ENCODE measurements at places on chromosomes 4 and X.
A peak's percentile ranks its signal among the peaks of the same experiment; 100 is the strongest.

DNA sequence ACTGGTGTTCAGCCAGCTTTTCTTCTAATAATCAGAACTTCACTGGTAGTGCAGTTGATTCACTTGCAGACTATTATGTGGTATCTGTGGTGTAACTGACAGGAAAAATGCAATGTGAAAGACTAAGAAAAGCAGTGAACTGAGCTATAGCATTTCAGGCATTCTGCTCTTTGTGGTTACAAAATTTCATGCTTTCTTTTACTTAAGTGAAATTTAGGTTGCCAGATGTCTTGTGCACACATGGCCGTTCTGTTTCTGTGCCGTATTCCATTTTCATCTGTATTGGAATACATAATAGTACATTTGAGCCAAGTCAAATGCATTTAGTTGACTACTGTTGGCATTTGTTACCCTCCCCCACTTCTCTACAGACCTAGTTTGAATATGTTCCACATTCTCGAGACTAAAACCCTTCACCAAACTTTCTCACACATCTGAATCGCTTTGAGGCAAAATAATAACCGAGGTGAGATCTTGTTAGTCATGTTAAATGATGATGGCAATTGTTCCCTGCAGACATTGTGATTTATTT, 8.2 kb downstream of the RTL3 start:
- peak; percentile 83 for DNase-seq

DNA sequence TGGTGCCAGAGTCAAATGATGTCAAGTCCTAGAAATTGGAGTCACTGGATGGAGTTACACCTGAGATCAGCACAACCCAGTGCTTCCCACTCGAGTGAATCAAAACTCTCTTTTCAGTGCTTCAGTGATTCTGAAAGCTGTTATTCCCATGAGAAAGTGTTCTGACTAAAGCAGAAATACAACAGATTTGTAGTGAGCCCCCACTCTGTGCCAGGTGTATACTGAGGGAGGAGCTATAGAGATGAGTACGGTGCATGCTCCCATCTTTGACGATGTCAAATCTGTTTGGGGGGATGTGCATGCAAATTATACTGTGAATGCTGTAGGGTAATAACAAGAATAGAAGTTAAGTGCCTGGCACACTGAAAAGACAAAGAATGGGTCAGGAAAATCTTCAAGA, 330.2 kb downstream of the HS3ST1 start:
- DNase-seq: no peak

- DNase-seq: no peak
These were observed 13.1 kb downstream of the SCML1 start for GRCh38 chrX:17750436-17750835.

DNA sequence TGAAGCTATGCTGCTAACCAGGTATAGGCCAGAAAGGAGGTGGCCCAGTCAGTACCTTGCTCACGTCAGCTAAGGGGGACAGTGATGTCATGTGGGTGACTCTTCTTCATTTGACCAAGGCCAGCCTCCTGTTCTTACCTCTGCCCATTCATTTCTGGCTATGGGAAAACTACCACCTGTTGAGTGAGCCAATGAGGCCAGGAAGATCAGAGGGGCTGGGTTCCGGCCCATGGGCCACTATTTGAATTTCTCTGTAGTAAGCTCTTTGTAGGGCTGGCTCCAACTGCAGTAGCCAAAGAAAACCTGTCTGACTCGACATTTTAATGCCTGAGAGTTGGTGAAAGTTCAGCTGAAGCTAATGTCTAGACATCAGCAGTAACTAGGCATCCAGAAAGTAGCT, 102.6 kb downstream of the AKAP4 start:
- DNase-seq: no peak

DNA sequence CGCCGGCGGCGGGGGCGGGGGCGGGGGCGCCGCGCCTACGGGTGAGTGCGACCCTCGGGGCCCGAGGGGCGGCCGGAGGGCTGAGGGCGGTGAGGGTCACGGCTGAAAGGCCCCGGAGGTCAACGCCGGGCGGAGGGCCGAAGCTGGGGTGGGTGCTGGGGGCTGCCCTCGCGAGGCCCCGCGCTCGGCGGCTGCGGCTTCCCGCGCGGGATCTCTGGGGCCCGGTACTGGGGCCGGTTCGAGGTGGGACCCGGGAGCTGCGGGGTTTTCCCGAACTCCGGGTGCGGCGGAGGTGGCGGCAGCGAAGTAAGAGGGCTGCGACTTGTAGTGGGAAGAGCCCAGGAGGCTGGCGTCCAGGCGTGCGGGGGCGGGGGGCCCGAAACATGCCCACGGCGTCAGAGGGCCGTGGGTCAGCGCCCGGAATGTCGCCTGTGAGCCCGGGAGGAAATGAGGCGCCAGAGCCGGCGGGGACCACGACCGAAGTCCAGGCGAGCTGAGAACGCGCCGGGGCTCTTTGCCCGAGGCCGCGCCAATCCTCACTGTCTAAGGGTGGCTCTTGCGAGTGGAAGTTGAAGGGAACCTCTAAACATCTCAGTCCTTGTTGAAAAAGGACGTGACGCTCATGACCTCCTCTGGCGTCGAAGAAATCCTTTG, 407 bp downstream of the IL13RA1 start:
- DNase-seq: peak; percentile 10

- DNase-seq: peak; percentile 83
These were observed 84.5 kb upstream of the MAML3 start for GRCh38 chr4:140238351-140239056.

- peak; percentile 36 for DNase-seq
These were observed 187.7 kb downstream of the ENOX2 start for GRCh38 chrX:130715299-130715698.

- no peak for DNase-seq
These were observed 93.6 kb upstream of the SMAD1 start for GRCh38 chr4:145388043-145388442.

DNA sequence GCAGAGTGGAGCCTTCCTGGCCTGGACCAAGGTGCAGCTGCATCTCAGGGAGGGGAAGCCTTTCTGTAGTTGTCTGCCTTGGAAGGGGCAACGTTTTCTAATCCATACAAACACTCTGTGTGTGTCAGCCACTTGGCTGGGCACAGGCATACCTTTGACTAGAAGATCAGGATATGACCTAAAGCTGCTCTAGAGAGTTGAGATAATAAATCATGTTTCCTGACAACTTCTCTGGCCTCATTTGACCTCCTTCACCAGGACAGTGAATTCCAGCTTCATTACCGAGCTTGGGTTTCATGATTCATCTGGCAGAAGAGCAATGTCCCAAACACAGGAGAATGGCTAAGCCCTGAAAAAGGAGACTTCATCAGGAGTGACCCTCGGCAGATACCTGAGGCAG, 89.6 kb upstream of the KIT start:
- DNase-seq: peak; percentile 79

DNA sequence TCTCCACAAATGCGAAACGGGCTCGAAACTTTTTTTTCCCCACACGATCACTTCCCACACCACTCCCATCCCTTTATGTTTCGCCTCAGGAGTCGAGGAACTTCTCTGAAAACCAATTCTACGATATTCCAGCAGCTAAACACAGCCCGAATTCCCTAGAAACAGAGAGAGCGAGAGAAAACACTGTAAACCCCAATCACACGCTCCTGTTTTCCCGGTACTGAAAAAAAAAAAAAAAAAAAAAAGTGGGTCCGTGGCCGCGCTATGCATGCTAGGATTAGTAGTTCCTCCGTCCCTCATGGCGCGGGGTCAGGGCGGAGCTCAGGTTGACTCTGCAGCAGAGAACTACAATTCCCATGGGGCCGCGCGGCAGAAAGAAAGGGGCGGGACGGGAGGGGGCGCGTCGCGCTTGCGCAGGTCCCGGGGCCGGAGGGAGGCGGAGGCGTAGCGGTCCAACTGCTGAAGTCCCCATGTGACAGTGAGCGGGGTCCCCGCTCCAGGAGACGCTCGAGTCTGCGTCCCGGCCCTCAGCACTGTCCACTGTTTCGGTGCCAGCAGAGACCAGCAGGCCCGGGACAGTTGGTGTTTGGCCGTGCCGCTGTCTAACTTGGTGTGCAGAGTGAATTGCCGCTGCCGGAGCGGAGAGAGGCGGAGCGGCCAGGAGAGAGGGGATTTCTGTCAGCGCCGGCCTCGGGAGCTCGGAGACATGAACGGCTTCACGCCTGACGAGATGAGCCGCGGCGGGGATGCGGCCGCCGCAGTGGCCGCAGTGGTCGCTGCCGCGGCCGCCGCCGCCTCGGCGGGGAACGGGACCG, at the start of gene SAP30:
TSS of gene SAP30 (plus strand) at position 478 of the 815 bp plus-strand sequence. CDS start at position 707, 229 bp downstream.
- peak; percentile 99 for DNase-seq

- peak; percentile 68 for DNase-seq
These were observed 10.3 kb upstream of the TRMT2B start for GRCh38 chrX:101062176-101062575.

DNA sequence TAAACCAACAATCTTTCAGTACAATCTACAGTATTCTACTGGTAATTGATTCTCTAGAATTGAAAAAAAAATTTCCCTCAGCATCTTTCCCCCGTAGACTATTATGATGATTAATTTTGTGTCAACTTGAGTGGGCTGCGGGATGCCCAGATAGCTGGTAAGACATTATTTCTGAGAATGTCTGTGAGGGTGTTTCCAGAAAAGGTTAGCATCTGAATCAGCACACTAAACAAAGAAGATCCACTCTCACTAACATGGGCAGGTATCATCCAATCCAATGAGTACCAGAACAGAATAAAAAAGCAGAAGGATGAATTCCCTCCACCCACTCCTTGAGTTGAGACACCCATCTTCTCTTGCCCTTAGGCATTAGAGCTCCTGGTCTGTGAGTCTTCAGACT, 186.1 kb upstream of the MAB21L2 start:
- no peak for DNase-seq

GRCh38 chr4:81146466-81146865, 68.6 kb downstream of the PRKG2 start:
- DNase-seq: no peak

GRCh38 chr4:61831987-61832386, 631.9 kb downstream of the ADGRL3 start:
- DNase-seq: no peak

DNA sequence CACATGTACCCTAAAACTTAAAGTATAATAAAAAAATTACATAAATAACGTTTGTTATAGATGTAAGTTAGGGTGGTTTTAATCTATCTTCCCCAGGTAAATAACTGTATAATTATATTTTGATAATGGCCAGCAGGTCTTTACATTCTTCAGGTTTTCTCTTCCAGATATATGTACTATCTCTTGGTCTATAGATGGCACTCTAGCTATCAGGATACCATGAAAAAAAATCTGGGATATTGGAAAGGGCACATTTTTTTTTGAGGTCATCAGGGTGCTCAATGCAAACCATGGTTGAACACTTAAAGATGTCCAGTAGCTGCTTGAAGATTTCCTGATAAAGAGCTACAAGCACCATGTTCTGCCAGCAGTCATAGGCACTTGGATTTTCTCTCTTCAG, 15.6 kb upstream of the ADH4 start:
- peak; percentile 1 for DNase-seq

- peak; percentile 66 for DNase-seq
These were observed 72.1 kb upstream of the ETNPPL start for GRCh38 chr4:108834835-108835384.

GRCh38 chrX:134969726-134970125, 21.1 kb upstream of the SMIM10 start:
- DNase-seq: peak; percentile 14

DNA sequence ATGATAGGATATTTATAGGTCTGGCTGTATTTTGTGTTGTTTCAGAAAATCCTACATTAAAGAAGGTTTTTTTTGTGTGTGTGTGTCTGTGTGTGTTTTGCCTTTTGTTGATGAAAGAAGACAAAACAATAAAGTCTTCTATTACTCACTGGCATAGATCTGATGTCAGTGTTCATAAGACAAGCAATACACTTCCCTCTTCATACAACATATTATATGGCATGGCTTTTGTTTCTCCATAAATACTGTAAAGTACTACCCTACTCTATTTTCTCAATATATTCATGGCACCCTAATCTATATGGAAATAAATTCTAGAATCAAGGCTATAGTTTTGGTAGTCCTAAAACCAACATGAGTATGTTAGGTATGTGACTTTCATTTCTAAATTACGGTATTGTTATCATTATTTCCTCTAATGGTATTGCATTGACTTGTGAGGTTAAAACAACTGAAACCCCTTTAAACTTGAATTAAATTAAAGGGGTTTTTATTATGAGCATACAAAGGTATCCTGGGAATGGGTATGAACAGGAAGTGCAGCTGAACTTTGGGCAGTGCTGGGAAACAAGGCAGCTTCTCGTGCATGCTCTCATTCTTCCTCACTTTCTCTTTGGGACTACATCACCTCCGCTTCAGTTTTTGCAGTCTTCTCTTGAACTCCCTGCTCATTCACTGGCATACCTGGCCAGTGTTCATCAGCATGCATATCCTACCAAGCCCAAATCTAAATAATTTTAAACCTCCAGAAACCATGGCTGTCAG, 70.5 kb upstream of the PRSS48 start:
- no peak for DNase-seq

GRCh38 chrX:40694802-40695201, 40.5 kb downstream of the MED14 start:
- peak; percentile 0 for DNase-seq

GRCh38 chr4:71520850-71521249, 182.0 kb downstream of the SLC4A4 start:
- DNase-seq: no peak

DNA sequence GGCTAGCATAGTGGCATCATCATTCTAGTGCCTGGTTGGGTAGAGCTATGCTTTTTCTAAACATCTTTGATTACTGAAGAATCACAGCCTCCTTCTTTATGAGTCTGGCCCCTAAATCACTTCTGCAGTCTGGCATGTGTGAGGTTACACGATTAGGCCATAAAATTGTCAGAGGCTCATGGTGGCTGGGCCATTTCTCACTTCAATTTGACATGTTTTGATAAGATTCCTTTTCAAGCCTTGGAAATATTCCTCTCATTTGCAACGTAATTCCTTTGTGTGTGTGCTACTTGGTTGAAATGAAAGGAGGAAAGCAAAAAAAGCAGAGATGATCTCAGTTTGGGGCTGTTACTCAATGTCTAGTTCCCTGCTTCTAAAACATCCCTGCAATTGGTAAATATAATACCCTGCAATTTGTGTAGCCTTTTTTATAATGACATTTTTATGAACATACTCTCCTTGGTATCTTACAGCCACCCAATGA, 6.2 kb downstream of the CCKAR start:
- DNase-seq: peak; percentile 69

GRCh38 chr4:89549907-89550306, 242.3 kb upstream of the GPRIN3 start:
- DNase-seq: no peak

GRCh38 chrX:38805432-38806389, 4.5 kb downstream of the MID1IP1 start:
- peak; percentile 82 for DNase-seq

DNA sequence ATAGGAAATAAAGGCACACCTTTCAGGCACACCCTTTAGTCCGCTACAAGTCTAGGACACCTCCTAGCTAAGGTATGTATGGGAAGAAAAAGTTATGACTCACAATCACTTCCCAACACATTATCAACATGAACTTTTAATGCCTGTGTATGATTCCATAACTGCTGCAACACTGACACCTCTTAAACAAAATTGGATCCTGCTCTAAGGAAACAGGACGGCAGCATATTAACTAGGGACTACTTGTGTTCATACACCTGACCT, 2.4 kb upstream of the PPP3CA start:
- no peak for DNase-seq

DNA sequence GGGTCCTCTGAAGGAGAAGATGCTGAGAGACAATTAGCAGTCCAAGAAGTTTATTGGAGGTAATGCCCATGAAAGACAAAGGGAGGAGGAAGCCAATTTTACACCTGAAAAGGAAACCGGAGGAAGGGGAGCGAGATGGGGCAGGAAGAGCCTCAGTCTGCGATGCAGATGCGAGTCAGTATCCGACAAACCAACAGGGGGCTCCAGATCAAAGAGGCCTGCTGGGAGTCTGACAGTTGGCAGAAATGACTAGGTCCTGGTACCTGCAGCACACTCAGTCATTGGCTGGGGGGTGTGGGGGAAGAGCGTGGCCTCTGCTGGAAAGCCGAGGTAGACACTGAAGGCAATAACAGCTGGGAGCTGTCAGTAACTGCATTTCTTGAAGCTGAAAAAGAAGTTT, 231.1 kb upstream of the CENPE start:
- no peak for DNase-seq
